ENCODE measurements at places on chromosomes 1 and 21.

GRCh38 chr1:23964235-23964668 is 4.6 kb downstream of the PNRC2 start:
- DNase-seq = no peak

GRCh38 chr1:167158111-167158812 is 62.4 kb upstream of the POU2F1 start:
- DNase-seq = no peak

- no peak for DNase-seq
Measured at GRCh38 chr21:35170244-35170643, 121.1 kb upstream of the RUNX1 start.

- DNase-seq = no peak
Measured at GRCh38 chr1:160454371-160455152, 54.2 kb downstream of the VANGL2 start.

- DNase-seq = no peak
Measured at GRCh38 chr1:212119863-212120262, 84.3 kb downstream of the DTL start.

DNA sequence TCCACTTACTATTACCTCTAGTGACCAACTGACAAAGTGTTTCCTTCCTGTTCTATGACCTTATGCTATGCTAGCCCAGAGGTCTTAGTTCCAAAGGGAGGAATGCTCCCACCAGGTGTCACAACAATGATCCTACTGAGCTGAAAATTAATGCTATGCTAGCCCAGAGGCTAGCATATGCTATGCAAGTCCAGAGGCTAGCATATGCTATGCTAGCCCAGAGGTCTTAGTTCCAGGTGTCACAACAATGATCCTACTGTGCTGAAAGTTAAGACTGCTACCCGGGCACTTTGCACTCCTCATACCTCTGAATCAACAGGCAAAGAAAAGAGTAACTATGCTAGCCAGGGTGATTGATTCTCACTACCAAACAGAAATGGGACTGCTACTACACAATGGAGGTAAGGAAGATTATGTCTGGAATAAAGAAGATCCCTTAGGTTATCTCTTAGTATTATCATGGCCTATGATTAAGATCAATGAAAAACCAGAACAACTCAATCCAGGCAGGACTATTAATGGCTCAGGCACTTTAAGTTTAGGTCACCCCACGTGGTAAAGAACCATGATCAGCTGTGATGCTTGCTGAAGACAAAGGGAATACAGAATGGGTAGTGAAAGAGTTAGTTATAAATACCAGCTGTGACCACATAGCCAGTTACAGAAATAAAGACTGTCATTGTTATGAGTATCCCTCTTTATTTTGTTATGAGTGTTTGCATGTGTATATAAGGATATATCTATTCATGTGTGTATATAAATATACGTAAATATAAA is 114.1 kb downstream of the CSMD2 start:
- no peak for DNase-seq

DNA sequence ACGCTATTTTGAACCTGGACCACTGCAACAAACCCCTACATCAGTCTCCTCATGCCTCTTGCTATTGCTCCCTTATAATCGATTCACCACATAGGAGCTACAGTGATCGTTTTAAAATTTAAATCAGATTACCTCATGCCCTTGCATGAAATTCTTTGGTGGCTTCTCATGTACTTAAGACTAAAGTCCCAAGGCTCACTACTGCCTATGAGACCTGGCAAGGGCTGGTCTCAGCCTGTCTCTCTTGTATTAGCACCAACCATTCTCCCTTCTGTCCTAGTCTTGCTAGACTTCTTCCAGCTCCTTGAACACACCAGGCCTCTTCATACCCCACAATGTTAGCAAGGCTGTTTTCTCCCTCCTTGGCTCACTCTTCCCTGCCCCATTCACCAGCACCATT is 6.5 kb upstream of the GNPAT start:
- no peak for DNase-seq

- no peak for DNase-seq
Measured at GRCh38 chr1:196659471-196659870, 7.6 kb downstream of the CFH start.

- no peak for DNase-seq
Measured at GRCh38 chr1:2342384-2343022, 48.9 kb downstream of the MORN1 start.

DNA sequence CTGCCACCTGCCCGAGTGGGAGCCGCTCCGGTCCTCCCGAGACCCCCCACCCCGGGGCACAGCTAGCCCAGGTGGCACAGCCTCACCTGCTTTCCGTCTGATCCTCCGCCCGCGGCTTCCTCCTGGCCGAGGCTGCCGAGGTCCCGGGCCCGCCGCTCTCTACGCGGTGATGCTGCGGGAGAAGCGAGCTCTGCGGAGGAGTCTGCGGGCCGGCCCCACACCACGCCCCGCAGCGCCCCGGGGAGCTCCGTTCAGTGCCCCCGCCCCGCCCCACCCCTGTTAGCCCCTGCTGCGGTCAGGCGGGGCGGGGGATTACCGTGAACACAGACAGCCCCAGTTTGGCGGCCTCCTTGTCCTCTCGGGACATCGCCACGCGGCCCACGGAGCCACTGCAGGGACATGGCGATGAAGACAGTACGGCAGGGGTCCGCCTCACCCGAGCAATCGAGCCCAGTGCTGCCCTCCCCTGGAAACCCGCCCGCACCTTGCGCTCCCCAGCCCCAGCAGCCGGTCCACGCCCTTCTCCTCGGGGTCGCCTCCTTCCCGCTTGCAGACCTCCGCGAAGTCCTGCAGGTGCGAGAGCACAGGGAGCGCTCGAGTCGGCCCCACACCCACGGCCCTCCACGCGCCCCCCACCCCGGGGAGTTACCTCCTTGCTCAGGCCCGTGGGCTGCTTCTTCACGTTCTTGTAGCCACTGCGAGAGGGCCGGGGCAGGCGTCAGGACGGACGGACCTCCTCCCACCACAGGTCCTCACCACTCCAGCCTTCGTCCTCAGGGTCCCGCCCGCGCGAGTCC is 933 bp downstream of the C1orf35 start:
- peak; percentile 61 for DNase-seq

DNA sequence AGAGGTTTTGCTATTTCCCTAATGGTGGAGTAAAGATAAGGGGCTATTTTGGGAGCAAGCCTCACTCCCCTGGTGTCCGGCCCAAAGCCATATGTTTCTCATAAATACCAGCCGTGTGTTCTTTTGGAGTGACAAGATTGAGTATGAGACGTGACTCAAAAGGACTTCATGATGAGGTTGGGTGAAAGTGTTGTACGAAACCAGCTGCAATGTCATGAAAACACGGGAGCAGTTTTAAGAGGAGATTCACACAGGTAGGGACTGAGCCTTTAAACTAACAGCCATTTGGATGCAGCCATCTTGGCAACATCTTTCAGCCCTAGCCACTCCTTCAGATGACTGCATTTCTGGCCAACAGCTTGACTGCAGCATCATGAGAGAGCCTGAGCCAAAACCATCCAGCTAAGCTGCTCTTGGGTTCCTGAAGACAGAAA is 532.3 kb upstream of the USP24 start:
- no peak for DNase-seq

DNA sequence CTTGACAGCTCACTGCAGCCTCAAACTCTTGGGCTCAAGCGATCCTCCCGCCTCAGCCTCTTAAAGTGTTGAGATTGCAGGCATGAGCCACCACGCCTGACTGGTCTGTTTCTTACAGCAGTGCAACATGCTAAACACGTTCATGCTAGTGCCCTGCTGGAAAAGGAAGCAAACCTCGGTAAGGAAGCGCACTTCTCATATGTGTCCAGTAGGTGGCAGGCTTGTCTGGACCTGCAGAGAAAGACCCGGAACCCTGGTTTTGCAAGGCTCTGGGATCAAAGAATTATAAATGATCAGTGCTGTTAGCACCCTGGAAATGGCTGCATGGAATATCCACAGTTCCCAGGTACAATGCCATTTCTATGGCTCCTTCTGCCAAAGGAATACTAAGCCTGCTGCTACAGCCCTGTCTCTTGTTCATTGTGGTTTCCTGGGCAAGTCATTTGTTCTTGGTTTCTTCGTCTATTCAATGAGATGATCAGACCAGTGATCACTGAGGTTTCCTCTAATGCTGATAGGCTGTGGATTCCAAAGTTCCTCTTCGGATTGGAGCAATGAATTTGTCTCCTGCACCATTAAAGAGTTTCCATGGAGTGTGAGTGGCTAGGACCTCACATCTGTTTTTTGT is 15.9 kb downstream of the RNU5D-1 start:
- peak; percentile 73 for DNase-seq

DNA sequence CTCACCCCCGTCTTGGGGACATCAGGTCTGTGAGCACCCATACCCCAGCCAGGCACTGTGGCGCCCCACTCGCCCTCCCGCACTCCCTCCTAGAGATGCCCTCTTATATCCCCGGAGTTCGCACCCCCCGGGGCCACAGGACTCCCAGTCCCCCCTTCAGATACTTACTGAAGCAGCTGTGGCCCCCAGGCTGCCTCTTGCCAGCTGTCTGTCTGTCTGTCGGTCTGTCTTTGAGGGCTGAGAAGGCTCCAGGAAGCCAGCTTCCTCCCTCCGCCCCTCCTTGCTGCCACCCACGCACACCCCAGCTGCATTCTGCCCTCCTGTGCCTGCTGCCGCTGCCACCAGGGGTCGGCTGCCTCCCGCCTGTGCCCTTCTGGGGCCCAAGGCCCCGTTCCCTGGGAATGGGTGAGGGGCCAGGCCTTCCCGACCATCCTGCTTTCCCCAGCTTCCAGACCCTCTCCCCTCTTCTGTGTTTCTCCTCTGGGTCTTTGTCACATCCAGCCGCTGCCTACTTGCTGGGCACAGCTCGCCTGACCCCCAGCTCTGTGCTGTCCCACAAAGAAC is at the start of gene PTPN7:
PTPN7 (minus strand) TSS at position 226 of the 564 bp plus-strand sequence. CDS start 1,200 bp downstream, outside the sequence.
- DNase-seq = no peak

GRCh38 chr1:53328009-53328461 is at the start of gene LRP8:
LRP8 (minus strand) TSS chr1:53328070; CDS start chr1:53327912, 158 bp downstream.
- DNase-seq = peak; percentile 71

GRCh38 chr1:170985406-170985805 is 50.1 kb downstream of the MROH9 start:
- no peak for DNase-seq

DNA sequence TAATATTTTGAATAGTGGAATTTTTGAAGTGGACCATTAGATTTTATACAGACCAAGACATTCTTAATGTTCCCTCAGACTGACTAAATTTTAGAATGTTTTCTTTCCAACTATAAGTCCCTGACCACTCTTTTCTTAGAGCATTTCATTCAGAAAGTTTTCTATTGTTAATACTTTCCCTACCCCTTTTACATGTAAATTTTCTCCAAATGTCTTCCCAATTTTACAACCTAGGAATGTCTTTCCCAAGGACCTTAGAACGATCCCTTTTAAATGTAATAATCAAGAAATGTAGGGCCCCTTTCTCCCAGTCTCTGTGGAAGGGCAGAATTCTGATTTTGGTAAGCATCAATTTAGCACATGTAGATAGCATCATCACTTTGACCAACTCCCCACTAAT is 730.0 kb upstream of the B3GALT2 start:
- DNase-seq = no peak

- no peak for DNase-seq
Measured at GRCh38 chr1:87428367-87428766, 99.7 kb downstream of the LMO4 start.

- DNase-seq = no peak
Measured at GRCh38 chr1:107739201-107739600, 225.8 kb downstream of the VAV3 start.

DNA sequence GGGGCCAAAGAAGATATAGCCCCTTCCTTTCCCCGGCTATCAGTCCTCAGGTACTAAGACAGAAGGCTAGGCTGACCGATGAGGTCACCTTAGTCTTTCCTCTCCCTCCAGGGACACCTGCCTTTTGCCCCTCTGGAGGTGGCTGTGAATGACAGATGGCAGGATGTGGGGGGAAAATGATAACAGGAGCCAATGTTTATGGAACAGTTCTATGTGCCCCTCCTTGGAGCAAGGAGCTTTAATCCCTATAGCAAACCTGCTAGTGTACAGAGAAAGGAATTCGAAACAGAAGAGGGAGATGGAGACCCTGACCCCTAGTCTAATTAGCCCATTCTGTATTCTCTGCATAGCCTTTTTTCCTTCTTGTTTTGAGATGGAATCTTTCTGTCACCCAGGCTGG is 28.1 kb downstream of the SERINC2 start:
- no peak for DNase-seq

- no peak for DNase-seq
Measured at GRCh38 chr1:54577612-54578011, 29.6 kb downstream of the ACOT11 start.

- DNase-seq = peak; percentile 48
Measured at GRCh38 chr1:51344602-51345299, 14.4 kb upstream of the TTC39A start.

DNA sequence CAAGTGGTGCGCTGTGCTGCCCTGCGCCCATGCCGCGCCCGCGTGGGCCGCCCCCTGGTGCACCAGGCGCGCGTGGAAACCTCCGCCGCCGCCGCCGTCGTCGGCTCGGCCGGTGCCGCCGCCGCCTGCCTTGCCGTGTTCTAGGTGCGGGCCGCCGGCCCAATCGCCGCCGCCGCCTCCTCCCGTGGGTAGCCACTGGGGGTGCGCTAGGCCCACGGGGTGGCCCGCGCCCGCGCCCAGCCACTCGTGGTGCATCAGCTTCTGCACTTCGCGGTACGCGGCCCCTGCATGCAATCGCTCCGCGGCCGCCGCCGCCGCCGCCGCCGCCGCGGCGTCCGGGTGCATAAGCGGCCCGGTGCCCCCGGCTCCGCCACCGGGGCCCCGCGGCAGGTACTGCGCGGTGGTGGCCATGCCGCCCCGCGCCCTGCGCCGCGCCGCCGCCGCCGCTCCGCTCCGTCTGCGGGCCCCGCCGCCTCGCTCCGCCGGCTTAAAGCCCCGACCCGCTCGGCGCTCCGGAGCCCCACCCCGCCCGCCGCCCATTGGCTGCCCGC is at the start of gene POU3F1:
POU3F1 (minus strand) TSS at position 461 of the 551 bp plus-strand sequence; CDS start at position 411, 50 bp downstream.
- peak; percentile 80 for DNase-seq

GRCh38 chr1:230976825-230977747 is 1.6 kb downstream of the TTC13 start:
- DNase-seq = no peak

DNA sequence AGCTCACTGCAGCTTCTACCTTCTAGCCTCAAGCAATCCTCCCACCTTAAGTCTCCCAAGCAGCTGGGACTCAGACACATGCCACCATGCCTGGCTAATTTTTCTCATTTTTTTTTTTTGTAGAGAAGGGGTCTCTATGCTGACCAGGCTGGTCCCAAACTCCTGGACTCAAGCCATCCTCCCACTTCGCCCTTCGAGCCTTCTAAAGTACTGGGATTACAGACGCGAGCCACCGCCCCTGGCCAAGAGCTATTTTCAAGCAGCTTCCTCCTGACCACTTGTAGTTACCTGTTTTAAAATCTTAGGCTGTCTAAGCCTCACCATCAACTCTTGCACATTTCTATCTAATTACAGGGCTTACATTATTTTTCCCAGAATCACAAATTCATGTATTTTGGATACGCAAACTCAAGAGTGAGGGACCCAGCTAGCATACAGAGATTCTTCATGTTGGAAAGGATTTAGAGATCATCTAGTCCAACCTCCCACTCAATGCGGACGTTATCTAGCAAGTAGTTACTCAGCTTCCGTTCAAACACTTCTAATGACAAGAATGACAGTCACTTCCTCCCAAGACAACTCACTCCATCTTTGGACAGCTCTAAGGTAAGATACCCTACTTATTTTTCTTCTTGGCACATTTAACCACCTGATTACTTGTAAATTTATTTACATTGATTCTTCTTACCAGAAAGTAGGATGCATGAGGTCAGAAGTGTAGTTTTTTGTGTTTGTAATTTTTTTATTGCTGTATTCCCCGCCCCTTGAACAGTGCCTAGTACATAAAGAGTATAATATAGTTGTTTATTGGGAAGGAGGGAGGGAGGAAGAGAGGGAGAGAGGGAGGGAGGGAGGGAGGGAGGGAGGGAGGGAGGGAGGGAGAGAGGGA is 65.4 kb downstream of the LUZP1 start:
- DNase-seq = peak; percentile 14

GRCh38 chr21:27068811-27069210 is 101.9 kb upstream of the ADAMTS5 start:
- DNase-seq = no peak
